ENCODE measurements at places on chromosomes 4 and X.

DNA sequence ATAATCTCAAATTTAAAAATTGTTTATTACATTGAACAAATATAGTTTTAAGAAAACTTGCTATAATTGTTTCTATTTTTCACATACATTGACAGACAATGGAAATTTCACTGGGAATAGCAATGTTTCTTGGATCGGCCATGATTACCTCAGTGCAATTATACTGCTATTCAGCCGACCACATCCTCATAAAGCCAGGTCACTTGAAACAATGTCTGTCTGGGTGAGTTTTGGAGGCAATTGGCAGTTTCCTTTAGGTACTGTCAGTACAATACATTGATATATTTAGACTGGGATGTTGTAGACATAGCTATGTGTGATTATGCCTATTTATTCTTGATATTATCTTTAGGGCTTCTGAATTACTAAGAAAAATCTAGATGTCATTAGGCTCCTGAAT lies 89.5 kb upstream of the VEGFC start:
- DNase-seq, result no peak

- DNase-seq, result no peak
These were observed 19.5 kb upstream of the SYTL5 start for GRCh38 chrX:37986893-37987292.

DNA sequence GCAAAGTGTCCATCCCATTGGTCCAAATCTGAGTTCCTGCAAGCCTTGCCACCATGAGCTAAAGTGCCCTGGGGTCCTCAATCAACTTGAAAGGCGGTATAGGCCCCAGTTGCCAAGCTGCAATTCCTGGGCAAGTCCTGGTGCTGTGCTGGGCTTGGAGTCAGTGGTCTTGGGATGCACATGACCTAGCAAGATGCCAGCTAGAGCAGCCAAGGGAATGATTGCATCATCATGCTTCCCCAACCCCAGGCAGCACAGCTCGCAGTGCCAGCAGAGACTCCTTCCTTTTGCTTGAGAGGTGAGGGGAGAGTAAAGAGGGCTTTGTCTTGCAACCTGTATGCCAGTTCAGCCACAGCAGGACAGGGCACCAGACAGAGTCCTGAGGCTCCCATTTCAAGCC lies 50.5 kb downstream of the KCNIP4 start:
- no peak for DNase-seq

- DNase-seq, result no peak
These were observed 66.5 kb downstream of the SLIT2 start for GRCh38 chr4:20318001-20318908.

DNA sequence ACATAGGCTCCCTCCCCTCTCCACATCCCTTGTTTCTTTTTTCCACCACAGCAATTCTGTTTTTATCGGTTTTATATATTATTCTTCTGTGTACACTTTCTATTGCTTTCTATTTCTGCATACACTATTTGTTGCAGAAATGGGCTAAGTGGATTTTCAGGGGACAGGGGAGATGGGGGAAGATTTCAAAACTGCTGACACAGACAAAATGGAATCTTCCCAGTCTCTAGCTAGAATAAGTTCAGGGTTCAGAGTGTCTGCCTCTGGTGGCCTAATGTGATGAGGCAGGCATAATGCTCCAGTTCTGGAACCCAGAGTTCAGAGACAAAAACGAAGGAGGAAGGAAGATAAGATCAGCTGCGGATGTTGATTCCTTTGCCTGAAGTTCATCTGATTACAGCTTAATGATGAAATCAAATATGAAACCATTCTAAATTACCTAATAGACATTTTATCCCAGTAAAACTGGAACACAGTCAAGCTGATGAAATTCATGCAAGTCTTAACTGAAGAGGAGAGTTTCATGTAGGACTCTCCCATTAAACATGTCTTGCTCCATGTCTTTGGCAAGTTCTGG lies 447.1 kb downstream of the AFF2 start:
- DNase-seq, result no peak

GRCh38 chr4:41111791-41112190 lies 102.6 kb downstream of the APBB2 start:
- no peak for DNase-seq

All from right forelimb (tissue), 1 donor.